Kasumi-1 (cell line): ENCODE measurements at places on chromosomes 7 and 10.

GRCh38 chr7:47500103-47500563, 81.8 kb downstream of the TNS3 start:
- no peak for DNase-seq

- DNase-seq: no peak
Measured at GRCh38 chr10:113954409-113954808, 89.3 kb upstream of the ADRB1 start.

GRCh38 chr10:79044036-79044632, 24.6 kb upstream of the ZMIZ1 start:
- DNase-seq: no peak

DNA sequence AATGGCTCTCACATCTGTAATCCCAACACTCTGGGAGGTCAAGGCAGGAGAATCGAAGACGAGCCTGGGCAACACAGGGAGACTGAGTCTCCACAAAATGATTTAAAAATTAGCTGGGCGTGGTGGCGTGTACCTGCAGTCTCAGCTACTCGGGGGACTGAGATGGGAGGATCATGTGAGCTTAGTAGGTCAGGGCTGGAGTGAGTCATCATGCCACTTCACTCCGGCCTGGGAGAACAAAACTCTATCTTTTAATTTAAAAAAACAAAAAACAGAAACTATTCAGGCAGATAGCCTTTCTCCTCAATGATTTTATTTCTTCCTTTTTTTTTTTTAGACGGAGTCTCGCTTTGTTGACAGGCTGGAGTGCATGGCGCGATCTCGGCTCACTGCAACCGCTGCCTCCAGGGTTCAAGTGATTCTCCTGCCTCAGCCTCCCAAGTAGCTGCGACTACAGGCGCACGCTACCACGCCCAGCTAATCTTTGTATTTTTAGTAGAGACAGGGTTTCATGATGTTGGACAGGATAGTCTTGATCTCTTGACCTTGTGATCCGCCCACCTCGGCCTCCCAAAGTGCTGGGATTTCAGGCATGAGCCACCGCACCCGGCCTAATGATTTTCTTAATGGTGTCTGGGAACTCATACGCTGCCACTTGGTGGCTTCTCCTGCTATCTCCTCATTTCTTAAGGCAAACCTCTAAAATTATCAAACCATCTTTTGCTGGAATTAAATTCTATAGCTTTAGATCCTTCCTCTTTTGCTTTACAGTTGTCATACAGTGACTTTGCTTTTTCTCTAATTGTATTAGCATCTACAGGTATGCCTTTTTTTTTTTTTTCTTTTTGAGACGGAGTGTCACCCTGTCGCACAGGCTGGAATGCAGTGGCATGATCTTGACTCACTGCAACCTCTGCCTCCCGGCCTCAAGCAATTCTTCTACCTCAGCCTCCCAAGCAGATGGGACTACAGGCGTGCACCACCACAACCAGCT, 22.9 kb downstream of the SRPK2 start:
- DNase-seq: no peak

DNA sequence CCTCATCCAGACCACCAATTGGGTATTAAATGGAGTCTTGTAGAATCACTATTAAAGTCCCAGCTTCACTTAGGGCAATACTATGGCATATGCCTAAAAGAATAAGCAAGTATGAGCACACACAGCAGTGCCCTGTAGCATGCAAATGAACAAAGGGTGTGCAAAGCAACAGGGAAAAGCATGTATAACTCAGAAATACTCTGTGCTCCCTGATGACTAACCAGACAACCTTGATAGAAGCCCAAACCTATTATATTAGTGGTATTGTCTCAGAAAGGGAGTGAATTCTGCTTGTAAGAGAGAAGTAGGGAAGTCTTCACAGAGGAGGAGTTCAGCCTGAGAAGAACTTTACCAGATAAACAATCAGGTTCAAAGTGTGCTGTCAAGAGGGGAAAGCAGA, 131.2 kb downstream of the DGKI start:
- DNase-seq: no peak

DNA sequence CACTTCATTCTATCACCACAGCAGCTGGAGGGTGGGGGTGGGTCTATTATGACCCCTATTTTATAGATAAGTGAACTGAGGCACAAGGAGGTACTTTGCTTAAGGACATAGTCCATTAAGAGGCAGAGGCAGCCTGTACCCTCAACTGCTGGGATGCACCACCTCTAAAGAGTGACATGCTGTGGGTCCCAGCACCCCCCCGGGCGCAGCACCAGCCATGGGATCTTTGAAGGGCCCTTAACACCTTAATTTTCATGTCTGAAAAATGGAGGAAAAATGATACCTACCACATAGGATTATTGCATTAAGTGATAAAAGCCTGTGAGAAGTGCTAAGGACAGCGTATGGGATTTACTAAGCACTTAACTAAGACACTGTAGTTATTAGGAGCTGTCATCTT, 15.4 kb downstream of the ADCYAP1R1 start:
- no peak for DNase-seq

DNA sequence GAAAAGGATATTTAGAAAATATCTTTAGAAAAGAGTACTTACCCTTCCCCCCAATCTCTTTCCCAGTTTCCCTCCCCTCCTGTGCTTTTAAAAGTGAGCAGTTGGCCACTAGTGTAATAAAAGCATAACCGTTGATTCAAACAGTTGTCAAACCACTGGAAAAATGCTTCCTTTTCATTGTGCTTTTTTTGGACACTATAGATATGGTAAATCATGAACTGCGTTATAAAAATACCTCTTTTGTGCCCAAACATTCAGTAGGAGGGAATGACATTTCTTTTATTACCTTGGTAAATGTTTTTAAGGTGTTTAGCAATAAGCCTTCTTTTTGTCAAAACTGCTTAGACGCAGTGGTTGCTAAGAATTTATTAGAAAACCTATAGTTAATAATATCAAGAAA, 232.4 kb downstream of the SLC25A13 start:
- no peak for DNase-seq

DNA sequence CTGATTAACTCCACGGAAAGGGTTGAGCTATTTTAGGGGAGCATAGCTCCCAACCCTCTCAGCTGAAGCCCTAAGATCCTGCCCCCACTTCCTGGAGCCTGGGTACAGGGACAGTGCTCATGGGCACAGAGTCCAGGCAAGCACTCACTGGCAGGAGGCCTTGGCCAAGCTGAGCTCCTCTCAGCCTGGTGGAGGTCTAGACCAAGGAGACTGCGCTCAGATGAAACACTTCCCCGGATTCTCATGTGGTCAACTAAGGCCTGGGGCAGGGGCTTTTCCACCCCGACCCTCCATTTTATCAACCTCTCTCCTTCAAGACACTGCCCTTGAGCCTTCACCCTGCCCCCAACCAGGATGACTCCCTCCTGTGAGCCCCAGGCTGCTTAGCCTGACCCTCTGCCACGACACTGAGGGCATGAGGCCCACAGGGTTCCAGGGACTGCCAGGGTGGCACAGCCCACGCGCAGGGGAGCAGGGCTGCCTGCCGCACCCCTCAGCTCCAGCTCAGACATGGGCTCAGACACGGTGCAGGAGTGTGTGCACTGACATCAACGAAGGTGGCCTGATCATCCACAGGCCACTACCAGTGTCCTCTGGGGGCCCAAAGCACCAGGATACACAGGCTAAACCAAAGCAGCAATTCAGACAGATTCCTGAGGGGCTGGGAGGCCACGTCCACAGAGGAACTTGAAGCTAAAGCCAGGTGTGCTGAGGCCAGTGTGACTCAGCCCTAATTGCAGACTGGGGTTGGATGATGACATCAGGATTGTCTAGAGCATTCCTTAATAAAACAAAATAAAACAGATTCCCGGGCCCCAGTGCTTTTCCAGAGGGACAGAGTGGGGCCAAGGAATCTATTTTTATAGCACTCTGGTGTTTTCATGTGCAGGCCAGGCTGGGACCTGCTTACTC, 18.8 kb downstream of the CHAT start:
- DNase-seq: no peak

GRCh38 chr7:139232377-139232717, 1.3 kb downstream of the UBN2 start:
- no peak for DNase-seq

- no peak for DNase-seq
Measured at GRCh38 chr7:29077854-29078253, 68.5 kb downstream of the CPVL start.

DNA sequence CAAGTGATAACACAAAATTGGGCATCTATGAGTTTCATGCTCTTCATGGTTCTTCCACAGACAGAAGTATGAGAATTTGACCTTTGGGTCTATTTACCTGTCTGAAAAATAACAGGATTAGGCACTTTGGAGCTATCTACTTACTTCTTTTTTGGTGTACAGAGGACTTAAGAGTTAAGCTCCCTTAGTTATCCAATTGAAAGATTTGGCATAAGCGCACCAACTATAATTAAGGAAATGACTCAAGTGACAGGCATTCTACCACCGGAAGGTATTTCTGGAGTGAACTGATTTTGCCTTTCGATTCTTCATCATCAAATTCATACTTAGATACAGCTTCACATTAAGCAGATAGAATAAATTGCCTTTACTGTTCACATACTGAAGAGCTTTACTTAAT, 43.9 kb downstream of the IFIT5 start:
- DNase-seq: no peak

- DNase-seq: peak; percentile 20
Measured at GRCh38 chr7:77819021-77819420, 20.4 kb downstream of the PHTF2 start.

DNA sequence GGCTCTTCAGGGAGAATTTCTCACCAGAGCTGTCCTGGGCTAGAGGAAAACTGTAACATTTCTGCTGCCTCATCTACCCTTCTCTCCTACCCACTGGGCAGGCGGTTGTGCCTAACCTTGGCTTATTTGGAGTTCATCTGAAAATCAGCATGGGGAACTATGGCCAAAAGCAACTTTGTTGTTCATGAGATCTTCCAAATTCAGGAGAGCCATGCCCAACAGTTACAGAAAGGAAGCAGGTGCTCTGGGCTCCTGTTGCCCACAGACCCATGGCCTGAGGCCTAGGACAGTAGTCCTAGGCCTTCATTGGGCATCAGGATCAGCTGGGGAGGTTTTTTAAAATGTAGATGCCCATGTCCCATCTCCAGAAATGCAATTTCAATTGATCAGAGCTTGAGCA, 85.2 kb downstream of the GRID1 start:
- DNase-seq: no peak

GRCh38 chr7:129466796-129467195, 32.6 kb downstream of the STRIP2 start:
- DNase-seq: no peak

GRCh38 chr10:29773675-29774091, 138.9 kb upstream of the SVIL start:
- no peak for DNase-seq

DNA sequence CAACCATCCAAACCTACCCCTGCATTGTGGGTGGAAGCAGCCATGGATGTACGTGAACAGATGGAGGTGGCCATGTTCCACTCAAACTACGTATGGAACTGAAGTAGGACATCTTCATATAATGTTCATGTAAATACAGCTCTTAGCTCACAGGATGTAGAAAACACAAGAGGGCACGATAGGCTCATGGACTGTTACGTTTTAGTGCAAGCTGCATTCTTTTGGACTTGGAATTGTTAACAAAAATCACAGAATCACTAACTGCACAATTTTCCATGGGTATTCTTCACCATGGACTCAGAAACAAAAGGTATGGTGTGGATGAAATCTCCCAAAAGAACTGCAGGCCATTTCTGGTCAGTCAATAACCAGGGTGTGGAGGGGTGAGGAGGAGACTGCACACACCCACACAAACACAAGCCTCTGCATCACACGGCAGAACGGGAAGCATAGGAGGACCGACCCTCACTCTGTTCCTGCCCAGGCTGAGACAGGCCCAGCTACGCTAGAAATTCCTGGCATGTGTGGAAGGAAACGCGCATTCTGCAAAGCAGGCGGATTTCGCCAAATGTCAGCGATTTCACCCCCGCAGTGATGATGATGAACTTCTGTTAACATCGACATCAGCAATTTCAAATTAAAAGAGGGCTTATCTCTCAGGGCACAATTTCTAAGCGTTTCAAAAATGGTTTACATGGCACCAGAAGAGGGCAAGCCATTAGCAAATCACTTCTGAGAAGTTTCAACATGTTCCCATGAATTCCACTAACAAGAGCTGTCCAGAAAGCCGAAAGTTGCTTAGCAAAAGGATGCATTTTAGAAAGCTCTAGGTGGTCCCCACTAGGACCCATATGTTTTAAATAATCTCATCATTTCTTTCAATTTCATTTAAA, 149.0 kb downstream of the TNS3 start:
- DNase-seq: no peak

GRCh38 chr7:140010194-140010895, 52.4 kb downstream of the PARP12 start:
- no peak for DNase-seq

DNA sequence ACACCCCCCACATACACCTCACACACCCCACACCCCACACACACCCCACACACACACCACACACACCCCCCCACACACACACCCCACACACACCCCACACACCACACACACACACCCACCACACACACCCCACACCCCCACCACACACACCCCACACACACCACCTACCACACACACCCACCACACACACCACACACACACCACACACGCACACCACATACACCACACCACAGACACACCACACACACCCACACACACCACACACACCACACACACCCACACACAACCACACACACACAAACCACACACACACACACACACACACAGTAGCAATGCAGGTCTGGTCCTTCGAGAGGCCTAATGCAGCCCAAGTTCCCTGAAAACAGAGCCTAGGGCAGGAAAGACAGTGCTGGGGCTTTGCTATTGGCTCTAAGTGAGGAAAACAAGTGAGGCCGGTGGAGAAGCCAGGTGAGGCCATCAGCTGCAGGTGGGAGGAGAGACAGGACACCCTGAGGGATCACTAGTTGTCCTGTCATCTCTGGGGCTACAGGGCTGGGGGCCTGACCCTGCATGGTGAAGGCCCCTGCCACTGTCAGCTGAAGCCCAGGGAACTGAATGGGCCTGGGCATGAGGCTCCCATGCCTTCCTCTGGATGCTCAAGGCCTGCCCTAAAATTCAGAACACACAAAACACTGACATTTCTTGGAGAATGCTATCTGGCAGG, 92.6 kb downstream of the CYTH3 start:
- DNase-seq: no peak

GRCh38 chr7:45874408-45875131, 1.7 kb upstream of the CCDC201 start:
- DNase-seq: no peak

DNA sequence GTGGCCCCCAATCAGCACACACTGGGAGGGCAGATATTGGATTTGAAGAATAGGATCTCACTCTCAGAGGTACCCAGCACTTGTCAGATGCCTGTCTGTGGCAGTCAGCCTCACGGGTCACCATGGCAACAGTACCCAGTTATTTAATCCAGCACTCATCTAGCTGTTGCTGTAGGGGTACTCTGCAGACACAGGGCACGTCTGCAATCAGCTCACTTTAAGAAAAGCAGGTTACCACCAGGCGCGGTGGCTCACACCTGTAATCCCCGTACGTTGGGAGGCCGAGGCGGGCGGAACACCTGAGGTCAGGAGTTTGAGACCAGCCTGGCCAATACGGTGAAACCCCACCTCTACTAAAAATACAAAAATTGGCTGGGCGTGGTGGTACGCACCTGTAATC, 11.9 kb downstream of the SFXN4 start:
- DNase-seq: no peak
